ENCODE measurements at places on chromosomes 3 and 15.

DNA sequence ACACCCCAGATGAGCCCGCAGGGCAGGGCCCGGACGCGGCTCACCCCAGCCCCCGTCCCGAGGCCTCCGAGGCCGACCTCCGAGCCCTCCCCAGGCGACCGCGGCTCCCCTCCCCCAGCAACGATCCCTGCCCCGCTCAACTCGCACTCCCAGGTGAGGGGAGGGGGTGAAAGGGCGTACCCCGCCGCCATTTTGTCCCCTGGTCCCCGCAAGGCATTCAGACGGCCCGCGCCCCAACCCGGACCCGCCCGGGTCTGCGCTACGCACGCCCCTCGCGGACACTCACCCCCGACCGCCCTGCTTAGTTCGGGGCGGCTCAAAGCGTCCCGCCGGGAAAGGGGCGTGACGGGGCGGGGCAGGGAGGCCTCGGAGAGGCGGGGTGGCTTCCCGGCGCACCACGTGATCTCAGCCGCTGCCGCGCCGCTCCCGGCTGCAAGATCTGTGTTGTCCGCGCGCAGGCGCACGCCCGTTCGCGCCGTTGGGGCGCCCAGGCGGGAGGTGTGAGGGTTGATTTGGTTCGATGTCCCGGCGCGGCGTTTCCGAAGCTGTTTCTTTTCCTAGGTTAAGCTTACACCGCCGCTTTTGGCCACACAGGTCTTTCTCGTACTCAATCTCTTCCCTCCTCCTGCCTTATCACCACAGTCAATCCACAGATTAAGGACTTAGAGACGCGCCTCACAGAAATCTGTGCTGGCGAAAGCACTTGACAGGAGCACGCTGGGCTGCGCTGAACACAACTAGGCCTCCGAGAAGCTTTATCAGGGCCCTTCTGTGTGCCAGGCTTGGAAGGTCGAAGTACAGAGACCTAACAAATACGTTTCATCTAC, at the start of gene SCAPER:
SCAPER (minus strand) TSS at position 328 of the 827 bp plus-strand sequence. CDS start 21,523 bp downstream, outside the sequence.
- DNase-seq, result peak; percentile 97

- no peak for DNase-seq
Observed at GRCh38 chr3:66394019-66394752, 106.6 kb downstream of the LRIG1 start.

DNA sequence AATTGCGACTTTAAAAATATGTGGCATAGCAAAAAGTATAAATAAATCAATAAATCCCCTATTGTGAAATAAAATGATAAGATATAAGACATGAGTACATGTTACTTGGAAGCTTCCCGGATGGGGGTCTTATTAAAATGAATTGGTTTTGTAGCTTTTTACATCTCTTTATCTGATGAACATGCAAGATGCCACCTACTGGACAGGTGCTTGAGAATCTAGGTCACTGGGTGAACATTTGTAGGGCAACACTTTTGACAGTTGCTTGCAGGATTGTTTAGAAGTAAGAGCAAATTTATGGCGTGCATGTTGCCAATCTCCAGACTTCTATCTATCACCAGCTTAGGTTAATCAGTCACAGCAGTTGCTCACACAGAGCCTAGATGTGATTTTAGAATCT, 362.7 kb upstream of the SUCLG2 start:
- no peak for DNase-seq

DNA sequence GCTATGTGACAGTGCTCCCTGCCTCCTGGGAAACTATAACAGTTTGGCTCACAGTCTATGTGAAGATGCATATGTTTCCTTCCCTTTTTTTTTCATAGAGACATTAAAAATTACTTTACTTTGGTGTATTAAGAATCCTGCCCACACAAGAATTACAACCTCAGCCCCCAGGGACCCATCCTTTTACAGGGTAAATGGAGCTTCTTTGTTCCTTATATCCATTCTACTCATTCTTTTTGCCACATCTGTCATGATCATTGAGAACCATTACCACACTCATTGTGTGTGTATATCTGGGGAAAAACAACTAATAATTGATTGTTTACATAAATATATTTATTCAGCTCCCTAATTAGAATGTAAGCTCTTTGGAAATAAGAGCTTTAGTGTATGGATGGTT, 157.4 kb downstream of the SSR3 start:
- no peak for DNase-seq

- DNase-seq, result no peak
Observed at GRCh38 chr3:79587150-79587549, 180.6 kb downstream of the ROBO1 start.

GRCh38 chr3:109977897-109978296, 640.6 kb upstream of the DPPA4 start:
- DNase-seq, result no peak

GRCh38 chr15:95247071-95247984, 1016.0 kb downstream of the MCTP2 start:
- no peak for DNase-seq

- DNase-seq, result peak; percentile 61
Observed at GRCh38 chr15:49438962-49439631, 16.1 kb downstream of the FGF7 start.

DNA sequence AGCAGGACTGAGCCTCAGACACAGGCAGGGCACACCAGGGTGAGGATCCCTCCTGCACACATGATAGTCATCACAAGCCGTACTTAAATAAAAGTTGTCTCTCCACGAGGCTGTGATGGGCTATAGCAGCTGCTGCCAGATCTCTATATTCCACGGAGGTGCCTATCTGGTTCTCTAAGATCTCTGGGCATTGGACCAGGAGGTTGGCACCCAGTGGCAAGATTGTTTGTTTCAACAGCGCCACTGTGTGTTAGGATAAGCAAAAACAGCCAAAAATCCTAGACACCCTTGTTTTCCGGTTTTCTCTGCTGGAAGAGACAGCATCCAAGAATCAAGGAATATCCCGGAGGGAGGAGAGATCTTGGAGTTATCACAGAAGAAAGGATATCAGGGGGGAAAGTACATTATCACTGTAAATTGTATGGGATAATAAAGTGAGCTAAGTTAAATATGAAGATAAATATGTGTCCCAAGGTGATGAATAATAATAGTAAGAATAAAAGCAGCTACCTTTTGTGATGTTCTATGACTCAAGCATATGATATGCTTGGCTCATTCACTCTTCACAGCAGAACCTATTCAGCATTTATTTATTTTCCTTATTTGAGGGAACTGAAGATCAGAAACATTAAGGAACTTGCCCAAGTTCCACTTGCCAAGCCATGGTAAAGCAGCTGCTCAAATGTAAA, 90.6 kb upstream of the AKAP13 start:
- DNase-seq, result no peak

DNA sequence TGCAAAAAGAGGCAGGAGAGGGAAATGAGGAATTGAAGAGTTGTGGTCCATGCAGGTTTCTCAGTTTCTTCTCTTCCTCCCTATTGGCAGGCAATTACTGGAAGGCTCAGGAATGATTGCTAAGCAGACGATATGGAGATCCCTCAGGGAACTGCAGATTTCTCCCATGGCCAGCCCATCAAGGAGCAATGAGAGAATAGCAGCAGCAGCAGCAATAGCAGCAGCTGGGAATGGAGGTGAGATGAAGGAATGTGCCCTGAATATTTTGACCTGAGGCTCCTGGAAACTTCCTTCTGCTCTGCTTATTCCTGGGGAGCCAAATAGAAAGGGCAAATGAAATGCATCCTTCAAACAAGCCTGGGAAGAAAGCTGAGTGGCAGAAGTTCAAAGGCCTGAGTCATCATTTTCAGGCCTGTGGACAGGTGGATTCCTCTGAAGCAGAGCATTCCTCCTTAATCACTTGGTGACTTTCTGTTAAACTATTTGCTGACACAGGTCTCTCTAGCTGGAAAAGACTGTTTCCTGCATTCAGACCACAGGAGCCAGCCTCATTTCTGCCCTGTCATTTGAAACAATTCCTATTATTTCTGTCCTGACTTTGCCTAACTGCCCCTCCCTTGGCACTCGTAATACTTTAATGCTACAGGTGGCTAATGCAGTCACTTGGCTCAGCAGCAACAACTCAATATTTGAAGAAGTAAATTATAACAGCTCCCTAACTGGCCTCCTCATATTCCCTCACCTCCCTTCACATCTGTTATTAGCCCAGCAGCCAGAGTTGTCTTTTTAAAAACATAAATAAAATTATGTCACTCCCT, 146.9 kb upstream of the GADL1 start:
- DNase-seq, result no peak
